Activated T-cell treated with anti-CD3 and anti-CD28 coated beads for 1 hour (primary cell): ENCODE measurements at places on chromosomes 16 and 17.

GRCh38 chr17:57349541-57350247 lies 93.4 kb downstream of the MSI2 start:
- no peak for DNase-seq

DNA sequence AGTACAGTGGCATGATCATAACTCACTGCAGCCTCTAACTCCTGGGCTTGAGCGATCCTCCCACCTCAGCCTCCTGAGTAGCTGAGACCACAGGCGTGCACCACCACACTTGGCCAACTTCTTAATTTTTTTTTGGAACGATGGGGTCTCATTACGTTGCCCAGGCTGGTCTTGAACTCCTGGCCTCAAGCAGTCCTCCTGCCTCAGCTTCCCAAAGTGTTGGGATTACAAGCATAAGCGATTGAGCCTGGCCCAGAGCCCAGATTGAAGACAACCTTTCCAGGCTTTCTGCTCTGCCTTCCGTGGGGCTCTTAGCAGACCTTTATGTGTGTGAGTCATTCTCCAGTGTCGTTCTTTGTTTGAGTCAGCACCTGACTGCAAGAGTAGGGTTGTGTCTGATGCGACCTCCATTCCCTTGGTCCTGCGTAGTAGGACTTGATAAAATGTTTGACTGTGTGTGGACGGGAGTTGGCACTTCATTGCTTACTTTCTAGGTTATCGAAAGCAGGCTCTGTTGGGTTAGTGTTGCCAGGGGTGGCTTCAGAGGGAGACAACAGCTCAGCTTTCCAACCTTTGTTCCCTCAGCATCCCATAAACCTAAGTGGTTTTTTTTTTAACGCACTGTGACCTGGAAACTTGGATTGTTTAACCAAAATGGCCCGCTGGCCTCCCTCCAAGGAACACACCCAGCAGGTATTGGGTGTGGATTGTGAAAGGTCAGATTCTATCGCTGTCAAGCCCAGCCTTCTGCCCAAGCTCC lies 26.4 kb downstream of the EEF2K start:
- DNase-seq: no peak

GRCh38 chr17:72349491-72349995 lies 228.7 kb downstream of the SOX9 start:
- no peak for DNase-seq

DNA sequence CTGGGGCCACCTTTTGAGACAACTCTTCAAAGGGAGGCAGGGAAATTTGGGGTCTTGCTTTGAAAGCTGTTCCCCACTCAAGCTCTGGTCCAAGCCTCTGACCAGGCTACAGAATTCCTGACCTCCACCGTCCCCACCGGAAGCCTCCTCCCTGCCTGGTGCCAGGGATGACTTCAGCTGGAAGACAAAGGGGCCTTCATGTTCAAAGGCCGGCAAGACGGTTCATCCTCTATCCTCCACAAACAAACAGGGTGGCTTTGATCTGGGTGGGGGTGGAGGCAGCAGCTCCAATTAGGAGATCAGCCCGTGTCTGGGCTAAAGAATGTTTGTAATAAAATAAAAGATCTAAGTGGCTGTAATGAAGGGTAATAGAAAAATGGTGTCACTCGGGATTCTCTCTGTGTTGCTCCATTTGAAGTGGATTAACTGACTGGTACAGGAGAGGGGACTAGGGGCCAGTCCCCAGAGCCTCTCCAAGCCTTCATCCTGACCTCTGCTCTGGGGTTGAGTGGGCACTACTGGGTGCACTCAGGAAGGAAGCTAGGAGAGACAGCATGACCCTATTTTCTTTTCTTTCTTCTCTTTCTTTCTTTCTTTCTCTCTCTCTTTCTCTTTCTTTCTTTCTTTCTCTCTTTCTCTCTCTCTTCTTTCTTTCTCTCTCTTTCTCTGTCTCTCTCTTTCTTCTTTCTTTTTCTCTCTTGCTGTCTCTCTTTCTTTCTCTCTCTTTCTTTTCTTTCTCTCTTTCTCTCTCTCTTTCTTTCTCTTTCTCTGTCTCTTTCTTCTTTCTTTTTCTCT lies 27.5 kb upstream of the NKD1 start:
- no peak for DNase-seq

GRCh38 chr16:10206215-10206614 lies 24.0 kb upstream of the GRIN2A start:
- DNase-seq: no peak

DNA sequence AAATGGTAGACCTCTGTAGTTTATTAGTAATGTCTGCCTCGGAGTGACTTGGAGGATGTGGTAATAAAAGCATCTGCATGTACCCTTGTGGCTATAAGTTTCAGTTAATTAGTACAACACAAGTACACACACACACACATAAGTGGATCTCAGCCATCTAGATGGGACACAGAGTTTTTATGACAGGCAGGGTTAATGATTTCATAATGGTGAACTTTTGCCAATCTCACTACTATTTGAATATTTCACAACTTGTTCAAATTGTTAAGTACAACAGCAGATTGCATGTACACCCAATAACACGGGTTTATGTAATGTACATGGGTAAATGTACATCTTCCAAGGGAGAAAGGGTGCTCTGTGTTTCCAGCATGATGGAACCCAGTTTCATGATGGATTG lies 511.3 kb upstream of the HSBP1 start:
- no peak for DNase-seq

- DNase-seq: no peak
These were observed 180.0 kb downstream of the CHD9NB start for GRCh38 chr16:52872731-52873130.

GRCh38 chr16:48064971-48065370 lies 90.8 kb downstream of the ABCC12 start:
- DNase-seq: no peak

- no peak for DNase-seq
These were observed 134.7 kb downstream of the PITPNC1 start for GRCh38 chr17:67511804-67512203.

DNA sequence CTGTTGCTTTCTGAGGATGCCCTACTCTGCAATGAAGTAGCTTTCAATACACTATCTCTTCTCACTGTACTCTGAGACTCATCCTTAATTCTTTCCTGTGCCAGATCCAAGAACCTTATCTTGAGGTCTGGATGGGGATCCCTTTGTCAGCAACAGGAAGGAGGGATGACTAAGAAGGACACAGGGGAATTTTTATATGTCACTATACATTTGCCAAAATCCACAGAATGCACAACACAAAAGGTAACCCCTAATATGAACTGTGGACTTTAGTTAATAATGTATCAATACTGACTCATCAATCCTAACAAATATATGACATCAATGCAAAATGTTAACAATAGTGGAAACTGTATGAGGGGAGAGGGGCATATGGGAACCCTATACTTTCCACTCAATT lies 4.7 kb upstream of the RBBP6 start:
- no peak for DNase-seq

- DNase-seq: no peak
These were observed 57.2 kb downstream of the NUP88 start for GRCh38 chr17:5362162-5362811.

DNA sequence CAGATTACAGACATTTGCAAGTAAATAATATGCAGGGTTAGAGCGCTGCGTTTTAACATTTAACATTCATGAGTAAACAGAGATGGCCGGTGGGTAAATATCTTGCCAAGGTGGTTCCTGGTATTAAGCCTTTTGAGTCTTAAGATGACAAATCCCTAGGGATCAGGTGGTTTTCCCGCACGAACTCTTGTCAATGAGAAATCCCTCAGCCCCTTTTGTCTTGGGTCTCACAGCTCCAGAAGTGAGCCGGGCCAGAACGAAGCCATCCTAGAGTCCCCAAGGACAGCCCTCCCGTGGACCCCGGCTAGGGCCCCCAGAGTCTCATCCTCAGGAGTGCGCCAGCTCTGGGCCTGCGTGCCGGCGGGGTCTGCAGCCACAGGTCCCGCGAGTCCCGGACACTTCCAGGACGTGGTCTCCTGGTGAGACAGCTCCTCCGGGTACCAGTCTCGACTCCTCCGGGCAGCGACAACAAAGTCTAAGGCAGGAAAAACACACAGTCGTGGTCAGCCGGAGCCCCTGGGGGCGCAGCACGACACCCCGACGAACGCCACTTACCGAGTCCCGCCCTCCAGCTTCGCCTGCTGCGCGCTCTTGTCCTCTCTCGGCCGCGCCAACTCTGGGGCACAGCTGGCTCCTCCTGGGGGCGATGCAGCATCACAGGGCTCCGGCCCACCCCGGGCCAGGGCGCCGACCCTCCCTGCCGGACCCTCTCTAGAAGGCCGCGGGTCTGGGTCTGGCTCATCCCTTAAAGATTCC lies 13.3 kb downstream of the MIS12 start:
- DNase-seq: no peak

GRCh38 chr17:49442041-49442440 lies 27.4 kb upstream of the PHB1 start:
- DNase-seq: no peak

GRCh38 chr16:27772093-27772825 lies 222.3 kb downstream of the KATNIP start:
- DNase-seq: no peak

DNA sequence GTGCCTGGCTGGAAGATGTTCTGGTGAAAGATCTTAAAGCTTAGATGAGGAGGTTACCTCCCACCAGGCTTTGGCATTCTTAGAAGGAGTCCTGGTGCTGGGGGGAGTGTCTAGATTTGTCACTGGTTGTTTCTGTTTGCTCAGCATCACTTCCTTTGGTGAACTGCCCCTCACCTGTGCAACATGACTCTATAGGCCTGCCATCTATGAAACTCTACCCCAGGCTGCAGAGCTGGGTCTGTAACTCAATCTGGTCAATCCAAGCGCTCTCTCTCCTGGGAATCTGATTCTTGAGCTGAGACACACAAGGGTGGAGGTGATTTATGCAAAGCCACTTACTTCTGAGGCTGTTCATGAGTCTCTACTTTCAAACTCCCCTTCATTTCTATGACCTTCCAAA lies 399.4 kb downstream of the NPIPA7 start:
- DNase-seq: no peak

DNA sequence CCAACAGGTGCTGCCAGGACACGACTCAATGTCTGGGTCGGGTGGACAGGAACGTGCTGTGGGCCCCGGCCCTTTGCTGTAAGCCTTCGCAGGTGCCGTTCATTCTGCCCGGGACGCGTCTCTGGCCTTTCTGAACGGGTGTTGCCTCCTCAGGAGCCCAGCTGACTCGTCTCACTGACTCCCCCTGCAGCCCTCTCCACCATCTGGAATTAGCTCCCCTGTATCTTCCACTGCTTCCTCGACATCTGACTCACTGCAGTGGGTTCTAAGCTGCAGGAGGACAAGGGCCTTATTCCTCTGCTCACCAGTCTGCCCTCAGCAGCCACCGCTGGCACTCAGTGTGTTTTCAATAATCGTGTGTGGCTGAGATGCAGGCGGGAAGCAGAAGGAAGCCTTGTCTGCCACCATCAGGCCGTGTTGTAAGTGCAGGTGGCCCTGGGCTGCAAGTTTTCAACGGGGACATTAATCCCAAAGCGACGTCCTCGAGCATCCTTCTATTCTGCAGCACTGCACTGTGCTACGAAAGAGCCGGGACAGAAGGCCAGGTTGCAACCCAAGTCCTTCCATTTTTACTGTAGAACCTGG lies 256.2 kb downstream of the FOXL1 start:
- DNase-seq: no peak
